Nephron progenitor cell (in vitro differentiated cells): ENCODE measurements at places on chromosomes 3 and 15.

GRCh38 chr15:68103603-68104002 is 49.5 kb downstream of the PIAS1 start:
- peaks cover 85% of the 10 kb centered on the region for H3K36me3 ChIP-seq
- DNase-seq = no peak
- H3K27ac ChIP-seq = no peak overlapping the region
- no peaks in the 10 kb centered on the region for H3K27me3 ChIP-seq
- no peak overlapping the region for H3K4me3 ChIP-seq
- no peaks in the 10 kb centered on the region for H3K4me1 ChIP-seq

DNA sequence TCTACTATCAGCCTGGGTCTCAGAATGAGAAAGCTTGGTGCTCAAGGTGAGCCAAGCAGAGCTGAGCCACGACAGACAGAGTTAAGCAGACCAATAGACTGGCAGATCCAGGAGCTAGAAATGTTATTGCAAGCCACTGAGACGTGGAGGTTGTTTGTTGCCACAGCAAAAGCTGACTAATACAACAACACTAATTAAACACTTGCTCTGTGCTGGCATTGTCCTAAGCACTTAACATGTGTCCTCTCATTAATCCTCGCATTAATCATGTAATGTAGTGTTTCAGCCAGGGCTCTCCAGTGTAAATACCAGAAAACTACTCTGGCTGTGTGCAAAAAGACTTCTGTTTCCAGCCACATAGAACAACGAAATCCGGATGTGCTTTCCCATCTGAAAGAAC is 11.6 kb upstream of the SPSB4 start:
- peaks cover 8% of the 10 kb centered on the region for H3K27me3 ChIP-seq
- peak overlapping the region; percentile 58 for H3K27ac ChIP-seq
- no peaks in the 10 kb centered on the region for H3K4me1 ChIP-seq
- H3K36me3 ChIP-seq = no peaks in the 10 kb centered on the region
- no peak overlapping the region for H3K4me3 ChIP-seq

- no peak for DNase-seq
- no peaks in the 10 kb centered on the region for H3K36me3 ChIP-seq
- H3K4me1 ChIP-seq = no peaks in the 10 kb centered on the region
- no peak overlapping the region for H3K27ac ChIP-seq
- no peak overlapping the region for H3K4me3 ChIP-seq
Observed at GRCh38 chr3:85652360-85652759, 693.6 kb downstream of the CADM2 start.

- H3K4me3 ChIP-seq = no peak overlapping the region
- H3K4me1 ChIP-seq = peaks cover 28% of the 10 kb centered on the region
- no peak overlapping the region for H3K27ac ChIP-seq
- DNase-seq = no peak
- H3K27me3 ChIP-seq = peaks cover 16% of the 10 kb centered on the region
Observed at GRCh38 chr3:9957214-9957613, 5.0 kb upstream of the PRRT3 start.

- no peak overlapping the region for H3K27ac ChIP-seq
- no peak for DNase-seq
- no peak overlapping the region for H3K4me3 ChIP-seq
- no peaks in the 10 kb centered on the region for H3K4me1 ChIP-seq
- peaks cover 29% of the 10 kb centered on the region for H3K27me3 ChIP-seq
- H3K36me3 ChIP-seq = no peaks in the 10 kb centered on the region
Observed at GRCh38 chr15:68471541-68471940, 39.6 kb upstream of the ITGA11 start.

DNA sequence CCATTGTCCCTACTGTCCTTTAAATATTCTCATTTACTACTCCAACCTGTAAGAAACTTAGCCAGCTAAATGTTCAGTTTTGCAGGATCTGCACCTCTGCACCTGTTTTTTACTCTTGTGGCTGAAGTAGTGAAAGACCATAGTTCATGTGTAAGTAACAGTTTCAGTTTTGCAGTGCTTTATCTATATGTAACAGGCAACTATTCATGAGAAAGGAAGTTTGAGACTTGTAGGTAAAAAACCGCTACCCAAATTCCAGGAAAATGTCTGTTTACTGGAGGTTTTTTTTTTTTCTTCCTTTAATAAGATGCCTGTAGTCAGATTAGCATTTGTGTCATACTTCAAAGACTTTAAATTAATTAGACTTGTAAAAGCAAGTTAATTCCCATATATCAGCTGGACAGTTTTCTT is 25.4 kb upstream of the MBNL1 start:
- H3K27ac ChIP-seq = no peak overlapping the region
- H3K27me3 ChIP-seq = peaks cover 3% of the 10 kb centered on the region
- H3K36me3 ChIP-seq = no peaks in the 10 kb centered on the region
- H3K4me1 ChIP-seq = no peaks in the 10 kb centered on the region

- H3K4me3 ChIP-seq = no peak overlapping the region
- H3K27ac ChIP-seq = no peak overlapping the region
- peaks cover 10% of the 10 kb centered on the region for H3K36me3 ChIP-seq
- peaks cover 11% of the 10 kb centered on the region for H3K27me3 ChIP-seq
Observed at GRCh38 chr3:185460309-185460708, 38.5 kb downstream of the TMEM41A start.
